Activated CD4-positive, alpha-beta T cell treated with anti-CD3 and anti-CD28 coated beads for 36 hours (primary cell): ENCODE measurements at places on chromosomes 16 and 17.

- no peak for DNase-seq
Observed at GRCh38 chr17:39244016-39244599, 18.4 kb upstream of the STAC2 start.

DNA sequence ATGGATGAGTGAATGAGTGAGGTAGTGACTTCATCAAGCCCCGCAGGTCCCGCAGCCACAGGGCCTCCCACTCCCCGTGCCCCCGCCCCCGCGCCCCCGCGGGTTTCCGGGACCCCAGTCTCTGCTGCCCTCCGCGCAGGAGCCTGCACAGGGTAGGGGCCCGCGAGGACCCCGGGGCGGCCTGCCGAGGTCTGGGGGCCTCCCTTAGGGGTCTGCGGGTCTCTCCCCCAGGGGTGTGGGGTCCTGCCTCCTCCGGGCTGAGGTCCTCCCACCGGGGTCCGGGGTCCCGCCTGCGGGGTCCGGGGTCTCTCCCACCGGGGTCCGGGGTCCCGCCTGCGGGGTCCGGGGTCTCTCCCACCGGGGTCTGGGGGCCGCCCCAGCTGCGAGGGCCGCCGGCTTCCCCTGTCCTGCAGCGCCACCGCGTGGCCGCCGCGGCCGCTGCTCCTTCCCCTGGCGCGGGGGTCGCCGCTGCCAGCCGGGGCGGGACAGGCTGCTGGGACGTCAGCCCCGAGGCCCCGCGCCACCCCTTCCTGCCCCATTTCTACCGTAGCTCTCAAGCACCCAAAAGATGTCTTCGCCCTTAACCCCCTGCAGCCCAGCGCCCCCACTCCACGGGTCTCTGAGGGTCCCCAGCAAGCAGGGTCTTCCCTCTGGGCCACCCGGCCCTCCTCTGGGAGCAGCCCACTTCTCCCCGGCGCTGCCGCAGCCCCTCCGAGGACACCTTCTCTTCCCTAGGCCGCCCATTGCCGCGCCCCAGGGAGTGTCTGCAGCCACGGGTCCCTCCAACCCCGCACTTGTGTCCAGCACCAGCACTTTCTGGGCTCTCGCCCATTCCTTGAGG is 10.4 kb upstream of the CHMP6 start:
- DNase-seq, result peak; percentile 66

DNA sequence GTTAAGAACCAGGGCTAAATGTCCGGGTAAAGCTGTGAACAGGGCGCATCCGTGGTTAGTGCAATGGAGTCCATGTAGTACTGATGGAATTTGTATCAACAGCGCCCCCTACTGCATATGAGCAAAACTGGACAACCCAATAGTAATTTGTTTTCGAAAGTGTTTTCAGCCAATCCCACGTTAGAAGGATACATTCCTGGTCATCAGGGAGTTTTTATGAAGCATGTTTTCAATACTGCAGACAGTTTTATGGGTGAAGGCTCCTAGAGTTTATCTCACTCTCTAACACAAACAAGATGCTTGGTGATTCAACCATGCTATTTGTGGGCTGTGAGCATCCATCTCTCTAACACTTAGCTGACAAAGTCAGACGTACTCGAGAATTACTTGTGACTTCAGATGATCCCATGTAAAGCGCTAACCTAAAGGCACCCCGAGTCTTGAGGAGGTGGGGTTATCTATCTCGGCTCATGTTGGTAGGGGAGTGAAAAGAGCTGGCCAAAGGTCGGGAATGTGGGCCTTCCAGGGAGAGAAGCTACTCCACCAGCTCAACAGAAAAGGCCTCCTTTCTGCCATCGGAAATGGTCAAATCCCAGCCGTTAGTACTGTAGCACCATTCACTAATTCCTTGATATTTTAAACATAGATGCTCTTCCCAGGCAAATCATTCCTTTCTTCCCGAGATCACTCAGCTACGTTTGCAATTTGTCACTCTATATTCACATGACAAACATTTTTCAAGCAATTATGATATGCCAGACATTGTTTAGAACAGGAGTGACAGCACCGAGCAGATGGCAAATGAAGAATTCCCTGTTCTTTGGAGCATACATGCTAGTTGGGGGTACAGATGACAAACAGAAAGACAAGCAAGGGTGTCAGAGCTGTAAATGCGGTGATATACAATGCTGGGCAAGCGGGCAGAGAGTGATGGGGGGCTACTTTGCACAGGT is 46.9 kb upstream of the HNF1B start:
- DNase-seq, result peak; percentile 72

- no peak for DNase-seq
Observed at GRCh38 chr17:79845601-79845949, 6.3 kb upstream of the CBX4 start.

DNA sequence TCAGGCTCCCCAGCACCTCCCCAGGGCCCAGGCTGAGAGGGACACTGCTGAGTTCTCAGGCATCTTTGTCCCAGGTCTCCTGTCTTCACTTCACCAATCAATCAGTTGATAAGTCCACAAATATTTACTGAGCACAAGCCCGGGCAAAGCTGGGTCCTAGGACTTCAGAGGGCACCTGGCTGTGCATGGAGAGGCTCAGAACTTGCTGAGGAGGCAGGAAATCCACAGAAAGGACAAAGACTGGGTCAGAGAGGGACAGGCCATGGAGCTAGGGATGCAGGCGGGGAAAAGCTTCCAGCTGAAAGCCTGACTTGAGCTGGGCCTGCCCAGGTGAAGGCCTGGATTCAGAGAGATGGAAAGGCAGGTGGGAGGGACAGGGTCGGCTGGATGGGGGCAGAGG is 33.2 kb upstream of the C1QL1 start:
- no peak for DNase-seq

DNA sequence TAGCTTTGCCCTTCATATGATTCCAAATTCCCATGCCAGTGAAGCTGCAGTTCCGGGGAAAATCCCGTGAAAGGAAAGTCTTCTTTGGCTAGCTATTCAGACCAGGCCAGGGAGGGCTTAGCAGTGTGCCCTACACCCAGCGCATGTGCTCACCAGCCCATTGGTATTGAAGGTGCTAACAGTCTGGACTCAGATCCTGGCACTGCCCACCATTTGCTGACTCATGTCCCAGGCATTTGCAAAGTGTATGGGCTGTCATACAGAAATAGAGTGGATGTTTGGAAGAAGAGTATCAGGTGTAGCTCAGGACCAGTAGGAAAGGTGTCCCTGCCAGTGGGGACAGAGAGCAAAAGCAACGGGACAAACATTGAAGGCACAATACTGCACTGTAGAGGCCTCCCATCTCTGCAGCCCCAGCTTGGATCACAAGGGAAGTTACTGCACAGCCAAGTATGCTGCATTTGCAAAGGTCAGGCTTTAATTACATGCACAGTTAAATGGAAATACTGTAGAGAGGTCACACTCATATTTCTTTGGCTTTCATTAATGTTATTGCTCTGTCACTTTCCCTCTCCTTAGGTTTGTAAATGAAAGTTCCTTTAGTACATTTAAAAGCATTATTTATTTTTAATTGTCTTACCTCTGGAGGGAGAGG is 220.0 kb downstream of the IRX3 start:
- DNase-seq, result no peak

DNA sequence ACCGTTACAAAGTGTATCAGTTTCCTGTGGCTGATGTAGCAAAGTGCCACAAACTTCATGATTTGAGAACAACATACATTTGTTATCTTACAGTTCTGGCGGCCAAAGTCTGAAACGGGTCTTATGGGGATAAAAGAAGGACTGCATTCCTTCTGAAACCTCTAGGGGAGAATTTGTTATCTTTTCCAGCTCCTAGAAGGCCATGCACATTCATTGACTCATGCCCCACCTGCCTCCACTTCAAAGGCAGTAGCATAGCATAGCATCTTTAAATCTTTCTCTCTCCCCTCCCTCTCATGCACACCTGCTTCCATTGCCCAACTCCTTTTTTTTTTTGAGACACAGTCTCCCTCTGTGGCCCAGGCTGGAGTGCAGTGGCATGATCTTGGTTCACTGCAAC is 190.7 kb upstream of the DYNLRB2 start:
- no peak for DNase-seq

- no peak for DNase-seq
Observed at GRCh38 chr17:31512104-31512740, 120.7 kb downstream of the RAB11FIP4 start.

- DNase-seq, result no peak
Observed at GRCh38 chr16:24525970-24526559, 13.3 kb upstream of the RBBP6 start.

DNA sequence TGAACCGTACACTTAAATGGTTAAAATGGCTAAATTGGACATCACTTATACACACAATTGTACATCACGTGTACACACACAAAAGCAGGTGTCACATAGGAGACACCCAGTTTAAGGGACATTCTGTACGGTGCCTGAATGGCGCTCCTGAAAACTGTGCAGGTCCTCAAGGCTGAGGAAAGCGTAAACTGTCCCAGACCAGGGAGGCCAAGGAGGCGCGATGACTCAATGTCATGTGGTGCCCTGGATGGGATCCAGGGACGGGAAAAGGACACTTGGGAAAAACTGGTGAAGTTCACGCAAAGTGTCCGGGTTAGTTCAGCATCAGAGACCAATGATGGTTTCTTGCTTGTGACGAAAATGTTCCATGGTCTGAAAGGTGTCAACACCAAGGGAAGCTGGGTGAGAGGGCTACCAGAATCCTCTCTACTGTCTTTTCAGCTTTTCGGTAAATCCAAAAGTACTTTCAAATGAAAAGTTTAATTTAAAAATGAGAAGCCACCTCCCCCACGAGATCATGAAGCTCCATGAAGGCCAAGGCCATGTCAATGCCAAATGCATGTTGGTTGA is 112.2 kb downstream of the CMIP start:
- no peak for DNase-seq

DNA sequence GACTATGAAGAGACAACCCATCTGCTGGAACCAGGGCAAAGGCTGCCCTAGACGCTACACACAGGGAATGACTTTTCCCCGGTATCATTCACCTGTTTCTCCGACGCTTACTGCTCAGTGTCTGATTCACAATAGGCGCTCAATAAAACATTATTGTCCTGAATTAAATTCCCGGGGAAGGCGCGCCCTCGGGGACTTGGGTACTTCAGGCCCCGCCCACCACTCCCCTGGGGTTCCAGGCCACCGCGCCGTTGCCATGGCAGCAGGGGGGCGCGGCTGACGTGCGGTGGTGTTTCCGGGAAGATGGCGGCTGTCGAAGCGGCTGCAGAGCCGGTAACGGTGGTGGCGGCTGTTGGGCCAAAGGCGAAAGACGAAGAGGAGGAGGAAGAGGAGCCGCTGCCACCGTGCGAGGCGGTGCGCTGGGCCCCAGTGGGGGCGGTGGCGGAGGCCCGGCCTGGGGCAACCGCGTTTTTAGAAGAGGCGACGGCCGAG is at the start of gene RUNDC1:
Gene RUNDC1, plus strand, starts transcription at position 292 of the 492 bp plus-strand sequence. Its CDS starts 12 bp downstream, at position 304.
- peak; percentile 95 for DNase-seq

- peak; percentile 84 for DNase-seq
Observed at GRCh38 chr17:76408037-76408849, 23.8 kb downstream of the SPHK1 start.

DNA sequence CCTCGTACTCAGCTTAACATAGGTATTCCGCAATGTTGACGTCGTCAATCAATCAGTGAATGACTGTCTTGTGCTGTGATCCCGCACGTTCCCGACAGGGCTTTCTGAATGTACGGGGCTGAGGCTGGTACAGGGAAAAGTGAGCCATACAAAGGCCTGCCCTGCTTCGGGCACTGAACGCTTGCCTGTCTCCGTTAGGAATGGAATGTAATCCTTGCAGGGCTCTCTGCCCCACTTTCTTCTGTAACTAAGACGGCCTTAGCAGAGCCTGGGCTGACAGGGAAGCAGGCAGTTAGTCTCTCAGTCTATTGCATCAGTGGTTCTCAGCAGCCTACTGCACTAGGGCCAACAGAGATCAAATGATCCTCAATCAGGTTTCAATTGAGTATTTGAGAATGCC is 16.2 kb upstream of the MYH3 start:
- DNase-seq, result no peak

DNA sequence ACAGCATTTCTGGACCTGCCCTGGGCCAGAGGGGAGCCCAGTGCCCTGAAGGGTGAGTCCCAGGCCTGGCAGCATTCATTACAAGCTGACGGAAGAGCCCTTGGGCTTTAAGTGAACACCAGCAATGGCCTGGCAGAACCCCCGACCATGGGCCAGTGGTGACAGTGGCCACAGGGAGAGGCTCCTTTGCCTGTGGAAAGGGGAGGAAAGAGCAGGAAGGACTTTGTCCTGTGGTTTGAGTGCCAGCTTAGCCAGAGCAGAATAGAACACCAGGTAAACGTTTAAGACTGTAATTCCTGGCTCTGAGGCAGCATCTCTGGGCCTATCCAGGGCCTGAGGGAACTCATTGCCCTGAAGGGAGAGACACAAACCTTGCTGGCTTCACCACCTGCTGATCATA is 34.3 kb upstream of the ATP2C2 start:
- DNase-seq, result no peak

DNA sequence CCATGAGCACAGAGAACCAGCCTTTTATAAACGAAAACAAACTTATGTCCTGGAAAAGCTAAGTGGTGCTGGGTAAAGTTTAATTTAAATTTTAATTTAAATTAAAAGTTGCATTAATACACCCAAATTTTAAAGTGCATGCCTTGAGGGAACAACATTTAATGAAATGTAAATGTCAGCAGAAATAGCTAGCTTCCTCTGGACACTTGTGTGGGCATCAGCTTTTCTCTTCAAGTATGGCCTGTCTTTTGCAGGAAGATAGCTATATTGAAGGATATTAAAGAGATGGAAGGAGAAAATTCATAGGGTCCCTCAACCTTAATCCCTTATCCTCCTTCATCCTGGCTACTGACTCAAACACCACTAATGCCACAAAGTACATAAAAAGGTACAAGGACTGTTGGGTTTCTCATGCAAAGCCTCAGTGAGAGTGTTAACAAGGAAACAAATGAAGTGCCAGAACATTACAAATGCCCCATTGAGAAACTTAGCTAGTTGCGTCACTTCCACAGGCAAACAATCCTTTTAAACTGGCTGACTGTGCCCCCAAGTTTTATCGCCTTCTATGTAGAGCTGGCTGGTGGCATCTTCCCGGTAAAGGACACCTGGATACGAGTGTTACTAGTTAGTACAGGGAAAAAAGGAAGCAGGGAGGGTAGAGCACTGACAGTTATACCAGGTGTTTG is 14.1 kb downstream of the PHF12 start:
- DNase-seq, result no peak

- no peak for DNase-seq
Observed at GRCh38 chr17:17503566-17504130, 7.5 kb upstream of the RASD1 start.
